Airway epithelial cell (primary cell): ENCODE measurements at places on chromosomes 5 and 9. TPM values are rescaled to one million over a fixed set of nuclear protein-coding genes. Genes with fewer than 3 reads are reported as not detected.

Gene LECT2
- total RNA-seq: not detected in 2 replicates

Gene ADGRD2
- not detected in 2 replicates for total RNA-seq

Gene DOLPP1
- 16.2 and 18.7 TPM in 2 replicates for total RNA-seq

Gene N4BP3
- 3.0 and 3.6 TPM in 2 replicates for total RNA-seq

Gene SMC5
- total RNA-seq: 13.5 and 19.4 TPM in 2 replicates

Gene TBC1D9B
- 47.8 and 63.1 TPM in 2 replicates for total RNA-seq

Gene C5orf58
- not detected in 2 replicates for total RNA-seq

Gene RNF224
- total RNA-seq: 0.35 and 0.70 TPM in 2 replicates

Gene SERINC5
- total RNA-seq: 23.9 and 26.3 TPM in 2 replicates

Gene PCDHGA4
- total RNA-seq: 0.23 and 0.63 TPM in 2 replicates

Gene ZNF300
- 3.7 and 4.0 TPM in 2 replicates for total RNA-seq

Gene ZNF454
- 0.51 and 1.1 TPM in 2 replicates for total RNA-seq

Gene DYNC2I2
- 103 and 105 TPM in 2 replicates for total RNA-seq

Gene SYK
- total RNA-seq: 27.2 and 31.0 TPM in 2 replicates

Gene COL23A1
- 0.23 and 0.35 TPM in 2 replicates for total RNA-seq

Gene TMEM171
- 0.84 and 0.92 TPM in 2 replicates for total RNA-seq

Gene FOXD4
- total RNA-seq: 0.21 TPM in 1 of 2 replicates, not detected in the other

Gene TAF11L6
- total RNA-seq: not detected in 2 replicates

Gene NUTM2G
- total RNA-seq: not detected in 2 replicates

Gene PLPP1
- 27.2 and 29.0 TPM in 2 replicates for total RNA-seq

Gene CSF1R
- total RNA-seq: 0.09 TPM in 1 of 2 replicates, not detected in the other

Gene ENTPD8
- not detected in 2 replicates for total RNA-seq
